ENCODE measurements at places on chromosomes 4 and X.
A peak's percentile ranks its signal among the peaks of the same experiment; 100 is the strongest.

- DNase-seq: no peak
Measured at GRCh38 chr4:185119927-185120630, 23.0 kb upstream of the SLC25A4 start.

- DNase-seq: no peak
Measured at GRCh38 chr4:71229477-71230270, 109.1 kb upstream of the SLC4A4 start.

DNA sequence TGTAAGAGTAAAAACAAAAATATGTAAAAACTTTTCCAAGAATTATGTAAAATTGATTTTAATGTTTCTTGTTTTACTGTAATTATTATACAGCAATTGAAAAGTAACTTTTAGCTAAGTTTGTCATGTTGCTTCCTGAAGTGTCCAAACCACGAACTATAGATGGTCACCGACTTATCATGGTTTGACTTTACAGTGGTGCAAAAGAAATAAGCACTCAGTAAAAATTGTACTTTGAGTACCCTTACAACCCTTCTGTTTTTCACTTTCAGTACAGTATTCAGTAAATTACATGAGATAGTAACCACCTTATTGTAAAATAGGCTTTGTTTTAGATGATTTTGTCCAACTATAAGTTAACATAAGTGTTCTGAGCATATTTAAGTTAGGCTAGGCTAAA lies 93.8 kb downstream of the SLC10A6 start:
- DNase-seq: no peak

DNA sequence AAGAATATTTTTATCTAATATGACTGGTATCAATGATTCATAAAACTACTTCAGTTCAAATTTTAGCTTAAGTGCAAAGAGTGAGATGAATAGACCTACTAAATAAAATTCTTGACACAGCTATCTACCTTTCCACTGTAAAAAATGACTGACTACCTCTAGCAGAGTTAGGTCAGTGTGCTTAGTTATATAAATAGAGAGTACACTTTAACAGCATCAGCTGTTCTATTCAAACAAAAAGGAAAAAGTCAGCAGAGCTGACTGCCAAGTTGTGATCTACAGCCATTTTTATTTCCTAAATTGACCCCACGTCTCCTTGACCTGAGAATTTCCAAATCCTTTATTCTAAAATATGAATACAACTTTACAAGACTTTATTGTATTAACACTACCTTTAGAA lies 262.4 kb downstream of the CAMK2D start:
- DNase-seq: no peak

DNA sequence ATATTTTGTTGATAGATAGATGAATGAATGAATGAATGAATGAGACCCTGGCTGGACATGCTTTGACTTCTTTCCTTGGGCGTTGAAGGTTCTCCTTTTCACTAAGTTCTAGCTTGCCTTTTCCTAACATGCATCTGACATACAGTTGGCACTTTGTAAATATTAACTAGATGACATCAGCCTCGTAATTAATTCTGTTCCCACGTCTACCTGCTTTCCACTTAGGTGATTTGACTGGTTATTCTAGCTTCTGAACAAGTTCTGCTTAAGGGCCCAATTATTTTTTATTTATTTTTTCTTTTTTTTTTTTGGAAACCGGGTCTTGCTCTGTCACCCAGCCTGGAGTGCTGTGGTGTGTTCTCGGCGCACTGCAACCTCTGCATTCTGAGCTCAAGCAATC lies 13.9 kb upstream of the RASL11B start:
- DNase-seq: no peak

DNA sequence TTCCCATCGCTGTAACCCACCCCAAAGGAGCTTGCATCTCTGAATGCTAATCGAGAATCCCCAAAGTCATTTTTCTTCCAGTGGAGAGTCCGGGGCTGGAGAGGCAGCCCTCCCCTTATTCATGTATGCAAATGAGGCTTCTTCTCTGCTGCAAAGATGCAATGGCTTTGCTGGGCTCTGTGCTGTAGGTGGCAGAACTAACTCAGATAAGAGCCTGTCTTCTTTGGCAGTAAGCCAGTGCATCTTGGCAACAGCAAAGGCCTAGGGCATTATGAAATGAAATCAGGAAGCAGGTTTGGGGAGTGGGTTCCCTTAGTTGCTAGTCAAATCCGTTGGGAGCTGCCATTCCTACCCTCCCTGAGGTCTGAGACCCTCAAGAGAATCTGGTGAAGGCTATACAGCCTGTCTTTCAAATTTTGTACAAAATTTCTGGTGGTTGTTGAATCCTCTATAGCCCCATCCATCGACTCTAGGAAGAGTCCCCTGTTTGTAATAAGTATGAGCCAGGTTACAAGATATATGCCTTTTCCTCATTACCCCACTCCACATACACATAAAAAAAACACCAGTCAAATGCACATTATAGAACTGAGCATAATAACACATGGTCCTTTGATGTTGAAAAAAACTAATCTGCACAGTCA lies 290.6 kb upstream of the TAPT1 start:
- peak; percentile 41 for DNase-seq

DNA sequence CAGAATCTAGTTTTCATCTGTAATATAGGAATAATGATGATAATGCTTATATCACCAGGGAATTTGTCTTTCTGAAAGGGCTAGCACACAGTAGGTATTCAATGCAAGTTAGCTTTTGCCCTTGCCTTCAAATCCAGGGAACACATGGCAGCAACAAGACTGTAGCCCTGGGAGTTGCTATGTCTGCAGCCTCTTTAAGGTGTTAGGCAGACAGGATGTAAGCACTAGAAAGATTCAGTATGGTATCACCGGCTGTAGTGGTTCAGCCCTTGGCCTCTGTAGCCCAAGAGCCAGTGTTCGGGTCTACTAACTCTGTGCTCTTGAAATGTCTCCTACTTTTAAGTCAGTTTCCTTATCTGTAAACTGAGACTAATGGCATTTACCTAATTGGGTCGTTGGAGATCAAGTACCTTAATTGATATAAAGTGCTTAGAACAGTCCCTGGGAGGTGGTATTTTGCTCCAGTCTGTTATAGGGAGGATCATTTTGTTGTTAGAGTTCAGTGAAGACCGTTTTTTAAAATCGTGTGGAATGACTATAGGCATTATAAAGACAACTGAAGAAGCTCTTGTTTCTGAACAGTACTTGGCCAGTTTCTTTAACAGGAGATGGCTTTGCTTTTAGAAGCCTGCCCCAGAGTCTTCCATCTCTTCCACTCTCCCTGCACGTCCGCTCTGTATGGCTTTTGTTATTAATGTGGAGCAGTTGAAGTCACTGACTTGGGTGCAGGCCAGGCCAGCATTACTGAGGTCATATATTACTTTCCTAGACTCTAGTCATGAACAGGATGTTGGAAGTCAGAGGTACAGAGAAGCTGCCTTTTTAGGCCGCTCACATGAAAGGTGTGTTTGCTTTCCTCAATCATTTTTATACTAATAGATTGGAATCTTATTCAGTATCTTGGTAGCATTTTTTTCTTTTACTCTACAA lies 44.8 kb downstream of the GAB1 start:
- DNase-seq: peak; percentile 91

DNA sequence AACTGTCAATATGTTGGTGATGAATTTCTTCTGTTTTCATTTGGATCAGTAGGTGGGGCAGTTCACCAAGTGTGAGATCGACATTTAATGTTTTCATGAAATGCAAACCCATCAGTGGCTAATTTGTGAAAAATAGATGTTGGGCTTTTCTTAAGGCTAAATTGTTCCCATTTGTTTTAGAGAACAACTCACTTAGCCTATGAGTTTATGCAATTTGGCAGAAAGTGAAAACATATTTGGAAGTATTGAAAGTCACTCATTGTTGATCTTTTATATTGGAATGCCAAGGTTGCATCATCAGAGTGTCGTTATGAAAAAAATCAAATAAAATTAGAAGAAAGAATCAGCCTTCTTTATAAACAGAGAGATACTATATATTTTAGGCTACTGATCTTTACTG lies 132.4 kb downstream of the RPA4 start:
- DNase-seq: no peak

GRCh38 chr4:142850478-142850877 lies 4.4 kb upstream of the INPP4B start:
- DNase-seq: no peak

DNA sequence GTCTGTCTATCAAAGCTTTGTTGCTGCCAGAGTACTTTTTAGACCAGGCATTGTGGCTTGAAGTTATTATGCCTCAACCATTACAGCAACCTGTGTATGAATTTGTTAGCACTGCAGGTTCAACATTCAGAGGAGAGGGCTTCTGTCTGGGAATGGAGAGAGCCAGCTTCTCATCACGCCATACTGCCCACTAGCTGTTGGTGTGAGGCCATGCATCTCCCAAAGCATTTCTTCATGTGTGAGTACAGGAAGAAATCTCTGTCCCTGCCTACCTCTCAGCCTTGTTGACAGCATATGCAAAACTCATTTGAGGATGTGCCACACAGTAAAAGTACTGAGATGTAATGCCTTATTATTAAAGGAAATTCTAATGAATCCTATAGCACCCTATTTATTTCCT lies 76.9 kb upstream of the PPARGC1A start:
- no peak for DNase-seq

GRCh38 chrX:82675104-82675503 lies 833.0 kb upstream of the POU3F4 start:
- no peak for DNase-seq

DNA sequence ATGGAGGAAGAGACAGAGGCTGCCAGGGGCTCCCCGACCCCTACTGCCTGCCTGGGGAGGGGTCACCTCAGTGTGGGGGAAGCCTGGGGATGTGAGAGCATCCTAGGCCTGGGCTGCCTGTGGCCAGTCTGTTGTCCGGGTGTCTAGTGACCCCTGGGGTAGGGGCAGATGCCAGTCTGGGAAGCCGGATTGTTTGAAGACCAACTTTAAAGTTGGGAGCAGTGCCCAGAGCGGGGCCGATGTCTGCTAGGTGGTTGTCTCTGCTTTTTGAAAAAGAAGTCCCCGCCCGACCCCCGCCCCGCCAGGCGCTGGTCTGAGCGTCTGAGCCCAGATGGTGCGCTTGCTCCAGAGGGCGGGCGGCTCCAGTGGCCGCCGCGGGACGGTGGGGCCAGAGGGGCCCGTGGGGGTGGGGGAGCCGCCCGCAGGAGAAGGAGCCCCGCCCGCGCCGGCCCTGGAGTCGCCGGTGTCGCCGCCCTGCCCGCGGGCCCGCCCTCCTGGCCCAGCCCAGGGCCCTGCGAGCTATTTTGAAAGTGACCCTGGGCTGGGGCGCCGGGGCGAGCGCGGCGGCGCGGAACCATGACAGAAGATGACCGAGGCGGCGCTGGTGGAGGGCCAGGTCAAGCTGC lies at the start of gene DOK7:
TSS of gene DOK7 (plus strand) at position 517 of the 626 bp plus-strand sequence. CDS start at position 587, 70 bp downstream.
- DNase-seq: peak; percentile 69

- DNase-seq: no peak
Measured at GRCh38 chrX:130097507-130098209, 12.6 kb downstream of the ELF4 start.

GRCh38 chr4:123505095-123506010 lies 108.8 kb downstream of the SPRY1 start:
- peak; percentile 52 for DNase-seq

GRCh38 chr4:128068918-128069317 lies 7.8 kb downstream of the LARP1B start:
- no peak for DNase-seq

DNA sequence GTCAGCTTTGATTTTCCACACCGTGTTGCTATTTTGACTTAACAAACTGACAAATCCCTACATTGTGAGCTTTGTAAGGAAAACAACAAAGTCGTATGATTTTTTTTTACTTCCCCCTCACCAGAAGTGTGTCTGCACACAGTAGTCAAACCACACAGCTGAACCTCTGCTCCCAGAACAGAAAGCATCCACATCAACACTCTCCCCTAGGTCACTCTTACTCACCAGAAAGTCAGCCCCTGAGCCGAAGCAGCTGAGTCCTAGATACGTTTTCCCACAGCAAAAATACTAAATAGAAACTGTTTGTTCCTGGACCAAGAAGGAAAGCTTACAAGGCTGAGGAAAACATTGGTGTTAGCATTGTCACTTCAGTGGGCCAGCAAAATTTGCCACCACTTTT lies 305.7 kb downstream of the DHX15 start:
- DNase-seq: no peak

DNA sequence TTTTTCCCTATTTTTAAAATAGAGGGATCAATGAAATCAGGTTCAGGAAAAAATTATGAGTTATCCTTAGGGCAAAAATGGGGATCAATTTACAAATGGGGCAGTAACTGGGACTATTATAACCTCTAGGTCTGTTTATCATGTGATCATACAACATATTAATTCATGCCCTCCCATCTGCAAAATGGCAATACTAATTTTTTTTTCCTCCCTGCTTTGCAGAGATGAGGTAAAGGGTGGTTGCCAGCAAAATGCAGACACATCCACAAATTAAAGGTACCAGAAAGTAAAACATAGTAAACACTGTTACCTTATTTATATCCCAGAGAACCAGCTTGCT lies 467 bp downstream of the HSD17B11 start:
- no peak for DNase-seq

- DNase-seq: no peak
Measured at GRCh38 chr4:138269175-138269574, 27.0 kb upstream of the SLC7A11 start.

- no peak for DNase-seq
Measured at GRCh38 chr4:95255396-95256107, 293.2 kb downstream of the UNC5C start.

- DNase-seq: no peak
Measured at GRCh38 chr4:7420661-7421040, 14.1 kb downstream of the PSAPL1 start.

- DNase-seq: no peak
Measured at GRCh38 chrX:41302370-41302769, 31.6 kb upstream of the DDX3X start.

DNA sequence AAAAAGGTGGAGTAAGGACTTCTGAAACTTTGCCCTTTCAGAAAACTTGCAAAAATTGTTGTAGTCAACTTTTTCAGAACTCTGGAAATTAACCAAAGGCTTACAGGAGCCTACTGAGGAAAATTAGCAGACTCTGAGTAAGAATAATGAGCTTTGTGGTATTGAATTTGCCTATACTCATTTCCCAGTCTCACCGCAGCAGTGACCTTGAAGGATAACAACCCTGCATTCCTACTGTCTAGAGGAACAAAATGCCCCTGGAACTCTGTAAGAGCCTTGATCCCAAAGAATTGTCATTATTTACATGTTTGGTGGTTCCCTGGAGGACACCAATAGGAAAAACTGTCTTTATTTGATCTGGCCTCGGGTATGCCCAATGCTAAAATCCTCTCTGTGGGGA lies 57.9 kb downstream of the MND1 start:
- DNase-seq: no peak

DNA sequence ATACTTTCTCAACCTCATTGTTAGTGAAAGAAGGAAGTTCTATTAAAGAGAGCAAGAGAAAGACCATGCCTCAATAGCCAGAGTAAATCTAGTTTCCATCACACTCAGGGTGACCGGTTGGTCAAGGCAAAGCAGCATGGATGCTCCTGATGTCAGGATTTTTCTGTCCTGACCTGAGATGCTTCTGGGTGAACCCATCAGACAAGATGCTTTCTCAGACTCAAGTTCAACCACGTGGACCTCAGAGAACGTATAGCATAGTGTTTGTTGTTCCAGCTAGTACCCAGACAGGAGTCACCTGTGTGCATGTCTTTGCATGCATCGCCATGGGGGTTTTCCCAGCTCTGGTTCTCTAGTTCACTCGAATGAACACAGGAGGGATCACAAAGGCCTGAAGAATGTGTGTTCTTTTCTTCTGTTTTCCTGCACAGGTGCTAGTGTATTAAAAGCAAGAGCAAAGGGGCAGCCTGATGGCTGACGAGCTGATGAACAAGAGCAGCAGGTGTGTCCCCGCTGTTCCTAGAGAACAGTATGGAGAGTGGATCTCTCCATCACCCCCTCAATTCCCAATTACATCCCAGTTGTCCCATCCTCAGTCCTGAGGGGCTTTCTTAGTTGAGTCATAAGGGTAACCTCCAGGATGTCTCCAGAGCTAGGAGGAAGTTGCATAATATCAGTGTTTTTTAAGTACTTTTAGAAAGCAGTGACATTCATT lies 110.5 kb upstream of the ENPP6 start:
- DNase-seq: no peak
